ENCODE measurements at places on chromosomes 2 and 18.

- no peak for DNase-seq
These were observed 329.7 kb upstream of the KLHL29 start for GRCh38 chr2:23055251-23055650.

DNA sequence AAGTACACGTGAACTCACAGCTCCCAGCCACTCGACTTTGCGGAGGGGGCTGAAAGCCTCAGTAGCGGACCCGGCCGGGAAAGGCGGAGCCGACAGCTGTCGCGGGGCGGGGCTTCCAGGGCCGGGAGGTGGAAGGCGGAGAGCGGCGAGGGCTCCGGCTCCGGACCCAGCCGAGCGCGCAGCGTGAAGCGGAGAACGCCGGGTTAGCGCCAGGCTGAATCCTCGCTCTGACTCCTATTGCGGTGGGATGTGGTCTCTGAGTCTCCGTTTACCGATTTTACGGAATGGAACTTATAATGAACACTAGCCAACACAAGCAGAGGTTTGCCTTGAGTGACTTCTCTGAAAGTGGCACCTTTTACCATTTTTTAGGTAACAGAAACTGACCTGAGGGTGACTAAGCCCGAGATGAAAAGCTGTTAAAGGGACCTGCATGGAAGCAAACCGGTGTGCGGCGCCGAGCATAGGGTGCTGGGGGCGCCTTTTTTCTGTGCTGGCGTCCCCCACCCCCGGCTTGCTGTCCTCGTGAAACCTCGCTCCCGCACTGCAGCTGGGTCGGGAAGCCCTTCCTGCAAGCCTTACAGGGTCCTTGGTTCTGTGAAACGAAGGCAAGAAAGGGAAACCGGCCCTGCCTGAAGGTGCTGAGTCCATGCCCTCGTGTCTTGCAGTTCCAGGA is 72.9 kb downstream of the EN1 start:
- DNase-seq = peak; percentile 56

DNA sequence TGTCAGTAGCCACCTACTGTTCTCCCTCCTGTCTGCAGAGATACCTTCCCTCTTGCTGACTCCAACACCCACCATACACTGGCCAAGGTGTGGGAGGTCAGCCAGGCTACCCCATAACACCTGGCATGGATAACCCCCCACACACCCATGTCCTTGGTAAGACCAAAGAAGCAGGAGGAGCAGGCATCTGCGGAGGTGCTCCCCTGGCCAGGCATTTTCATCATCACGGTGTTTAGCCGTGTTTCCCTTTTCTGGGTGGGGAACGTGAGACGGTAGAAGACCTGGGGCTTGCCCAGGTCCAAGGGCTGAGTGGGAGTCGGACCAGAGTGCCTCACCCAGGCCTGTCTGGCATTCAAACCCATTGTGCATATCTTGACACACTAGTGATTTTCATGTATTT is 150.3 kb downstream of the SMAD7 start:
- no peak for DNase-seq

GRCh38 chr18:23337599-23338444 is 115.3 kb upstream of the RIOK3 start:
- no peak for DNase-seq

DNA sequence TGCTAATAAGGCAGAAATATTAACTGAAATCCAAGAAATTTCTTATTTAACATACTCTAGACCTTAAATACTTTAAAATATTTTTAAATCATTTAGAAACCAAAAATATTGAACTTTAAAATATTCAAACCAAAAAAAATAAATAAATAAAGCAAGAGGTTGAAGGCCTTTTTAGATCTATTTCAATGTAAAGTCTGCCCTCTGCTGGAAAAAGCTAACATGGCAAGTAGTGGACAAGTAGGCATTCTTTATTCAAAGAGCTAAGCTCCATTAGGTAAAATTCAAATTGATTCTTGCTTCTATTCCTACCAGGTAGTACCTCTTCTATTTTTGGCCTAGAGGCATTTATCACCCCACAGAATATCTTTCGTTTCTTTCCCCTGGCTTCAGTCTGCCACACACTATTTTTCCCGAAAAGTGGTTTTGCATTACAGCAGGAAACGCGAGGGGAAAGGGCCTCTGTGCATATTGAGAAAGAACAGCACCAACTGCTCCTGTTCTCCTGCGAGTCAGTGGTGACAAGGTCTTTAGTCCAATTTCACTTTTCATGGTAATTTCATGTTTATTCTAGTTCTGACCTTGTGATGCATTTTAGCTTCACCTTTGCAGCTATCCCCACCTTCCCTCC is 20.4 kb downstream of the IFIH1 start:
- DNase-seq = peak; percentile 80

DNA sequence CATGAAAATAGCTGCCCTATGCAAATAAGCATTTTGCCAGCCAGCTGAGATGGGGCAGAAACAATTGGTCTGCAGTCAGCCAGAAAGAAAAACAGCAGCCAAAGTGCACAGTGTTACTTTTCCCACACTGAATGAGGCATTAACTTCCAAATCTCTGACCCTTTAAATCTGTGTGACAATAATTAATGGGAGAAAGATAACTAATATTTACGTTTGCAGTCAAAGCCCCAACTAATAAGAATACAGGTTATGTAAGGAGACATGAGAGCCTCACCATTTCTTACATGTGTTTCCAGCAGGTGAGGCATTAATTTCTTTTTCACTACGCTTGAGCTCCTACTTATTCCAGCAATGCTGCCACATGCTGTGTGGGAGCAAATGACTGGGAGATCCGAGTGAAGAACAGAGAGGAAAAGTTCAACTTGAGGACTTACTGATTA is 339.0 kb downstream of the SATB2 start:
- no peak for DNase-seq

GRCh38 chr2:72629062-72629461 is 196.8 kb downstream of the EXOC6B start:
- DNase-seq = no peak

DNA sequence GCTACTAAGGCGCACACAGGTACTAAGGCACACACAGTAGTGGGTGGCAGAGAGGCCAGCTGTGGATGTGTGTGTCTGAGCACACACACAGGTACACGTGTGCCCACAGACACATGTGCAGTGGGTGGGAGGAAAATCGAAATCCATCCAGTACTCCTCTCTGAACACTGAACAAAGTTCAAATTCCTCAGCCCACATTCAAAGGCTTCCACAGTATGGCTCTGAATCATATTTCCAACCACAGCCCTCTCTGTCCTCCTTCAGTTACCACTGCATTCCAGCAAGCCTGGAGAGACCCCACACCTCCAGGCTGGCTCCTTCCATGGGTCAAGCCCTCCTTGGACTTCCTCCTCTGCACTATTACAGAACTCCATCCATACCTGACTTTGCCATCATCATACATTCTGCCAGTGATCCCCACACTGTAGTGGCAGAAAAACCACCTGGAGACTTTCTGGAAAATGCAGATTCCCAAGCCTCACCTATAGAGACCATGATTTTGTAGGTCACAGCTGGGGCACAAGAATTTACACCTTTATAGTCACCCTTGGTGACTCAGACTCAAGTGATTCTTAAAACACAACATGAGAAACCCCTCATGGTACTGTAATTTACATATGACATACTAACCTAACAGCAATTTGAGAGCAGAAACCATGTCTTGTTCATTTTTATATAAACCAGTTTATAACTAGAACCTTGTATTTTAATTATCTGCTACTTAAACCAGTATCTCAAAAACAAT is 31.4 kb downstream of the EPG5 start:
- no peak for DNase-seq

DNA sequence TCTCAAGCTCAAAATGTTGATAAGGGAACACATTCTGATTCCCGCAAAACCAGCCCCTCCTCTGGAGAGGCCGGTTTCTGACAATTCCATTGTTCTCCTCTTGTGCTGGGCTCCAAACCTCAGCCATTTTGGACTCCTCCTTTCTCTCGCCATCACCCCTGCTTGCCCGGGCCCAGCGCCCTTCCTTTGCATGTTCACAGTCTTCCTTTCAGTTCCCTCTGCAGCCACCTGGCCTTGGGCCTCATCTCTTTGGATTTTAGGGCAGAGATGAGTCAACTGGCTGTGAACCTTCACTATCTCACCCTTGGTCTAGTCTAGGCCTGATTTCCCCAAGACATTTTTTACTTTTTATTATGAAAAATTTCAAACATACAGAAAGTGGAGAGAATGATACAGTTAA is 155.9 kb upstream of the MAP3K20 start:
- no peak for DNase-seq

GRCh38 chr18:22817844-22818243 is 115.3 kb upstream of the RBBP8 start:
- no peak for DNase-seq

- DNase-seq = no peak
These were observed 16.9 kb downstream of the CYP26B1 start for GRCh38 chr2:72130659-72131360.

DNA sequence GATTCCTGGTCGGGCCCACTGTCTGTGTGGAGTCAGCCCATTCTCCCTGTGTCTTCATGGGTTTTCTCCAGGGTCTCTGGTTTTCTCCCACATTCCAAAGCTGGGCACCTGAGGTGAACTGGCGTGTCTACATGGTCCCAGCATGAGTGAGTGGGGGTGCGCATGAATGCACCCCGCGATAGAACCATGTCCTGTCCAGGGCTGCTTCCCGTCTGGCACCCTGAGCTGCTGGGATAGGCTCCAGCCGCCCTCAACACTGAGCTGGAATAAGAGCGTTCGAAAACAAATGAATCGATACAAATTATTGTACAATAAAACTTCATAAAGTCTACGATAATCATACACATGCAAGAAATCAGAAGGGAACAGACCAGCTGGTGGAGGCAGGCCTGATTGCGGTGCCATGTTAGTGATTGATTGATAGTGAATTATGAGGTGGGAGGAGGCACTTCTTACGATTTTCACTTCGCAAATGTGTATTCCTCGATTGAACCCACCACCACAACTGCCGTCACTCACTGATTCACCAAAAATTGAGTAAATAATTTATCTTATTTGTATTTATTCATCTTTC is 186.6 kb downstream of the MGAT5 start:
- DNase-seq = no peak

DNA sequence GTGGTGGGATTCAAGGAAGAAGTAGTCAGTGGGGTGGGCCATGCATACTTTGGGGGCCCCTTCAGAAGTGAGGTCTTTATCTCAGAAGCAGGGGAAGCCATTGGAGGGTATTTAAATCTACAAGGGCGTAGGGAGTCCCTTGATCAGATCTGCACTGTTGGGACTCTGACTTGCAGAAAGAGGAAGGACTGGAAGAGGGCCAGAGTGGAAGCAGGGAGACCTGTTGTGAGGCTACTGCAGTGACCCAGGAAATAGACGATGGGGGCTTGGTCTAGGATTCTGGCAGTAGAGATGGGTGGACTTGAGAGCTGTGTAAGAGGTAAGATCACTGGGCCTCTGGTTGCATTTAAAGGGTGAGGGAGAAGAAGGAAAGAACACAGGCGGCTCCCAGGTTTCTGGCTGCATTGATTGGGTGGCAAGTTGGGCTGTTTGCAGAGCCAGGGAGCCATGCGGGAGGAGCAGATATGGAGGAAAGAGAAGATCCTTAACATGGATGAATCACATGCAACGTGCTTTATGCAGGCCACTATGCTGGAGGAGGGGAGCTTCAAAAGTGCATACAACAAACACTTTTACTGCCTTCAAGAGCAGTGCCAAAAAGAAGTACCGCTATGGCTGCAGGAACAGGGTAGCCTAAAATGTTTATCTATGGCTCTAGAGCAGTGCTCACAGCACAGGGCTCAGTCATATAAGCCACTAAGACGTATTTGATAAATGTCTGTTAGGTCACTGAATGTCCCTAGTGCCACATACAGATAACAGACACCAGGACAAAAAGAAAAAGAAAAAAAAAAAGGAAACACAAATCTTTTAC is 2.3 kb downstream of the SFXN5 start:
- no peak for DNase-seq

- no peak for DNase-seq
These were observed 441.4 kb downstream of the SLC4A3 start for GRCh38 chr2:220068846-220069245.

DNA sequence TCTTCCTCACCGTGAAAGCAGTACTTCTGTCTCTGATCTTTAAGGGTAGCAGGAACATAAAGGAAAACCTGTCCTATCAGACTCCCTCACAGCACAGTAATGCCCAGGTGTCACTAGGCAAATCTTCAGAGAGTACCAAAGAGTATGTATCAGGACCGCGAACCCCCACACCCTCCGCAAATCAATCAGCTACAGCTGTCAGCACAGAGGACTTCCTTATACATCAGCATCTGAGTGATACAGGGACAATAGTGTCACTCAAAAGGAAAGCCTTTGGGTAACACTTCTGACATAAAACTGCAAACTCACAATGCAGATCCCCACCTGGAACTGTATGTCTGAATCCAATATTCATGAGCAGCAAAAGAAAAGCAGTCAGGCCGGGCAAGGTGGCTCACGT is 2.6 kb downstream of the AFG3L2 start:
- no peak for DNase-seq

DNA sequence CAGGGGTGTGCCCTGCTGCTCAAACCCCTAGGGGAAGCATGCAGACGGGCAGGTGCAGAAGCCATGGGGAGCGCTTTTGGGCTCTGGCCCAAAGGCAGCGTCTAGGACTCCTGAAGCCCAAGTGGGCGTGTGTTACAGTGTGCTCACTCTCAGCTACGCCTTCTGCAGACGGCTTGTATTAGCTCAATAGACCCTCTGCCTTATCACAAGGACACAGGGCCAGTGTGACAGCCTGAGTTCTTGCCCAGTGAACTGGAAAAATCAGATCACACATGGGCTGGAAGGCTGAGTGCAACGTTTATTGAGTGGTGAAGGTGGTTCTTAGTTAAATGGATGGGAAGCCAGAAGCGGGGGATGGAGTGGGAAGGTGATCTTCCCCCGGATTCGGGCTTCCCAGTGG is 210.9 kb downstream of the CDH20 start:
- no peak for DNase-seq

DNA sequence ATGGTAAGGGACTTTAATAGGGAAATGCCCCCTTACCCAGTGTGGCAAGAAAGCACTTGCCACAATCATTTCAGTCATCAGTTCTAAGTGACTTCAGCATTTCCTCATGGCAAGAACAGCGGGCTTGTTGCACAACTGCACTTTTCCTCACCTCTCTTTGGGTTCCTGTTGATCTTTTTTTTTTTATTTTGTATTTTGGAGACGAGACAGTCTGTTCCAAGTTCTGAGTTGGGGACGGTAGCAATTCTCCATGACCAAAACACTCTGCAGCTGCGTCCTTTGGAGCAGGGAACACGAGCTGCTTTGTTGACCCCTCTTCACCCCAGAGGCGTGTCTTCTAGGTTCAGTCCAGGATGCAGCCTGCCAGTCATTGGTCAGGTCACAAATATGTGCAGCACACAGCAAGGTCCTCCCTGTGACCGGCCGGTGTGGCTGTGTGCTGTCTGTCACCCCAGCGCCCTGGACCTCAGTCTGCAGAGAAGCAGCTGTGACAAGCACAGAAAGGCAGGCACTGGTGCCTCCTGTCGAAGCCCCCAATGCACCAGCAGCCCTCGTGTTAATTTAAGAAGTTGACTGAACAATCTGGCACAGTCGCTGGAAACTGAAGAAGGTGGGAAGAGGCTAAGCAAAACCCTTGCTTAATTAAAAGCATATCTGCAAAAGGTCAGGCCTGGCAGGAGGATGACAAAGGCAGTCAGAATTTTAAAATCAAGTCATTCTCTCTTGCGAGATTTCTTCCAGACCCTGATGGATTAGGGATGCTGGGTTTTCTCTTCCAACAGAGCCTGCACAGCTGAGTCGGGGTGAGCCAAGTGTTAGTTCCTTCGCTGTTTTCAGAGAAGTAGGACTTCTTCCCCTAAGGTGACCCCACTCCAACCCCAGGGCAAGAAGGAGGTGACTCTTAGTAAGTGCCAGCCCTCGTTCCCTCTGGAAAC is 96.7 kb upstream of the COPS8 start:
- DNase-seq = peak; percentile 41

GRCh38 chr2:38095996-38096861 is 20.3 kb upstream of the CYP1B1 start:
- DNase-seq = peak; percentile 90

All from Caco-2 (cell line).